NCI-H524 treated with DMSO at 0.1 percent for 48 hours (cell line): ENCODE measurements at places on chromosomes 11 and 22.

DNA sequence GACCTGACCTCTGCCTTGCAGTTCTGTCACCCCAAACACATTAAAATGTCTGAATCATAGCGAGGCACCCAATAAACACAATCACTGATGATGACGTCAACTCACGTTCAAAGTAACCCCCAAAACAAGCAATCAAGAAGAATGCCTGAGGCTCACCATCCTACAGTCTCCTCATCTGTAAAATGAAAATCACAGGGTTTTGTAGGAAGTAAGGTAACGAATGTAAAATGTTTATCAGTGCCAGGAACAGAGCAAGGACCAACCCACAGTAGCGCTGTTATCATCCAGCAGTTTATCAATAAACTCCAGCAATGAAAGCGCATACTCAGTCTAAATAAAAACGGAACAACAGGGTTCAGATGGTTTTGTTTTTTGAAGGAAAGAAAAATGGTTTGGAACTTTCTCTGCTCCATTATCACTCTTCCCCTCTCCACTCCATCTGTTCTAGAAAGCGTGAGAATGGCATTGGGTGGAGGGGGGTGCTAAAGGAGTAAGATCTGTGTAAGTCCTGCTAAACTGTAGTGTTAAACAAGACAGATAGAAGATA lies 110.5 kb downstream of the MICAL3 start:
- no peak for DNase-seq

DNA sequence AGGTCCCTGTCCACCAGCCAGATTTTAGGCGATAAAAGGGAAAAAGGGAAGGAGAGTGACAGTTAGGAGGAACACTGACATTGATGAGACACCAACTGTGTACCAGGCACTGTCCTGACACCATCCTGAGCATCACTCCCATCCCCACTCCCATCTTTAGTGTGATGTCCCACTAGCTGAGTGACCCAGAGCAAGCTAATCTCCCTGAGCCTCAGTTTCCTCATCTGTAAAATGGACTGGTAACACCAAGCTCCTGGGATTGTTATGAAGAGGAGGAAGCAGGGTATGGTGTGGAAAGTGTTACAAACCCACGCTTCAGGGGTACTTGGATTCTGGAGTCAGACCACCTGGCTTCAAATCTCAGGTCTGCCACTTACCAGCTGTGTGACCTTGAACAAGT lies 8.5 kb upstream of the P2RY6 start:
- DNase-seq = no peak

DNA sequence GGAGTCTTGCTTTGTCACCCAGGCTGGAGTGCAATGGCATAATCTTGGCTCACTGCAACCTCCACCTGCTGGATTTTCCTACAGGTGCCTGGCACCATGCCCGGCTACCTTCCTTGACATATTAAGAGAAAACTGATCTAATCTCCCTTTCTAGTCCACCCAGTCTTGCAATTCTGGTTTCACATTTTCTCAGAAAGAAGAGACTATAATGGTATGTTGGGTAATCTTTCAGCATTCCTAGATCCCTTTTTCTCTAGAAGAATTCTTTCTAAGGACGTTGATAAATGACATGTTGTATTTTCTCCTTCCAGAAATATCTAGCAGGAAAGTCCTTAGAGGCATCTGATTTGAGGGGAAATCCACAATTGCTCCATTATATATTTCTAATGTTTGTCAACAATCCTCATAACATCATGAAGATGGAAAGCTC lies 10.4 kb upstream of the HSPA8 start:
- no peak for DNase-seq

GRCh38 chr11:26974069-26974783 lies 19.7 kb upstream of the FIBIN start:
- DNase-seq = no peak

DNA sequence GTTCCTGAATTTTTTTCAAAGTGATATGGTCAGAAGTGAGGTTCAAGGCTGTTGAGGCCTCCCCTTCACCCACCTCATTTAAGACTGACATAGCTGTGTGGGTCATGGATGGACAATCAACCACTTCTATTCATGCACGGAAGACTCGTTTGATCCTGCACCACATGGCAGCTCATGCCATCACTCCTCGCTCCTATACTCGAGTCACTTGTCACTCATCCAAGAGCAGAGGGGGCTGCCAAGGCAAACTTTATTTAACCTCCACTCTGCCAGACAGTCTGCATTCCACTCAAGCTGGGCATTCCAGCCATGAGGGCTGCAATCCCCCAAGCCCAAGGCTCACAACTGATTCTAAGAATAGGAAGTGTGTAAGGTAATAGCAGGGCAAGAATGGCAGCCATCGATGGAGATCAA lies 34.1 kb downstream of the SNX19 start:
- DNase-seq = no peak

- no peak for DNase-seq
Observed at GRCh38 chr22:25013607-25014006, 61.1 kb downstream of the KIAA1671 start.

GRCh38 chr11:113072237-113072858 lies 111.1 kb downstream of the NCAM1 start:
- no peak for DNase-seq

- DNase-seq = no peak
Observed at GRCh38 chr11:129723146-129723760, 92.4 kb upstream of the TMEM45B start.

- DNase-seq = no peak
Observed at GRCh38 chr22:41576877-41577276, 12.8 kb downstream of the PMM1 start.

- DNase-seq = no peak
Observed at GRCh38 chr22:25165785-25166184, 33.9 kb upstream of the CRYBB3 start.

GRCh38 chr11:68988491-68988890 lies 7.7 kb upstream of the MRGPRD start:
- peak; percentile 53 for DNase-seq

DNA sequence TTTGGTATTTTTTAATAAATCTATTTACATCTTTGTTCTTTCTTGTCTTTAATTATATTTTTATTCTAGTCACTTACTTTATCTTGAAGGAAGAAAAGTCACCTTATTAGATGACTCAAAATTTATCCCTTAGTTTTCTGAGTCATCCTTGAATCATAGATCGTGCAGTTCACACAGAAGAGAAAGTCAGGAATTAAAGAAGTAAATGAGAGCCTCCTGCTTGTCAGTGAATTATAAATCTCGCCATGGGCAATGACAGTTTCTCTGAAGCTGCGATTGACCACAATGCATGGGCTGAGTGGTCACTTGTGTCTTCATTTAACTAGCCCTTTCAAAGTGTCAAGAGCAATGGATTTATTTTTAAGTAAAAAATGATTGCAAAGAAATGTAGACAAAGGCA lies 91.2 kb downstream of the LUZP2 start:
- no peak for DNase-seq

DNA sequence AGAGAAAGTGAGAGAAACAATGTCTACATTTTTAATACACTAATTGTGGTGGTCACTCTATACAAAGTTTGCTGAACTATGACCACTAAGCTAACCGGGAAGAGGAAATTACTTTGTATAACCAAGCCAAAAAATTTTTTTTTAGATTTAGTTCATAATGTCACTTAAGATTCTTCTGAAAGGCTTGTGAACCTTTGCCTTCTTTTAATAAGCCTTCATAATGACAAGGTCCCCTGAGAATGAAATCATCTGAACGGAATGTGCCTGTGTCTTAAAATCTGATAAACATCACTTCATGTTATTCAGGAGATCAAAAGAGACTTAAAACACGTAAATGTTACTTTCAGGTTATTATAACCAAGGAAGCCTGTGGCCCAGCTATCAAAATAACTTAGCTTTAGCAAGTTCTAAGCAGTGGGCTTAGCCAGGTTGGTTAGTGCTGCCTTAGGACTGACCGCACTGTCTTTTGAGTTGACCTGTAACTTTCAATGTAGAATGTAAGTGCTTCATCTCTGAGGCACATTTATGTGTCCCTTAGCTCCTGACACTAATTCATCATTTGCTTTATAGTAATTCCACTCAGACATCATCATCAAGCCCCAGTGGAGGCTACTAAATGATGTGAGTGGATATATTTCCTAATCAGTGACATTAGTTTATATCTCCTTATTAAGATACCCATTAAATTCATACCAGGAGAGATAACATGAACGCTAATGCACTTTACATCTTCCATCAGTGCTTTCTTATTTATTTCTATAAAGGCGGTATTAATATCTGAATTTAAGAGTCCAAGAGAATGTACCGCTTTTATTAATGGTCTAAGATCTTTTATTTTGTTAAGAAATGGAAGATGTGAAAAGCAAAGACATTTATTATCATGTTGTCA lies 122.5 kb downstream of the WNT11 start:
- DNase-seq = no peak

DNA sequence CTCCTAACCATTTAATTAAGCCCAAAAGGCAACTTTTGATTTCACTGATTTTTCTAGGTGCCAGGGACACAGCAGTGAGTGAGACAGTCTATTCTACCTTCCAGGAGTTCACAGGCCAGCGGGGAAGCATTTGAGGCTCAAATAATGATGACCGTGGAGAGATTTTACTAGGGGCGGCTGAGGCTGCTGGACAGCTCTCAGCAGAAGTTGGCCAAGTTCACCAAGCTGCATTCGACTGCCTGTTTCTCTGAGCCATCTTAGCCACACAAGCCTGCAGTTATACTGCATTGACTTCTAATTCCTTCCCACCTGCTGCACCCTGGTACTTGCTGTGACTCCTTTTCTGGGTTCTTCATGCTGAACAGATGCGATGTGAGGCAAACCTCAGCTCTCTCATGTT lies 168.9 kb upstream of the TBCEL start:
- no peak for DNase-seq

DNA sequence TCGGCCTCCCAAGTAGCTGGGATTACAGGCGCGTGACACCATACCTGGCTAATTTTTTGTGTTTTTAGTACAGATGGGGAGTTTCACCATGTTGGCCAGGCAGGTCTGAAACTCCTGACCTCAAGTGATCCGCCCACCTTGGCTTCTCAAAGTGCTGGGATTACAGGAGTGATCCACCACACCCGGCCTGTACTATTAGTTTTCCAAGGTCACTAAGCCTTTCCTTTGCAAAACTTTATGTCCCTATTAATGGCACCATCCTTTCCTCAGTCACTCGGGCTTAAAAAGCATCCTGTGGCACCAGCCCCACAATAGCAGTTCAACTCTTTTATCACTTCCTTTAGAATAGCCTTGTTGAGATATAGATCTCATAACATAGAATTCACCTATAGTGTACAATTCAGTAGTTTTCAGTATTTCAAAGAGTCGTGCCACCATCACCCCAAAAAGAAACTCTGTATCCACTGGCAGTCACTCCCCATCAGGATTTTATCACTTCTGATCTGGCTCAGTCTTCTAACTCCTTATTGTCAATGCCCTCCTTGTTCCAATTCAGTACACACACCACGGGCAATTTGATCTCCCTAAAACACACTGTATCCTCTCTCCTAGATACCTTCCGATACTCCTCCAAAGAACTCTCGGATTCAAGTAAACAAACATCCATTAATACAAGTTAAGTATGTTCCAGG lies 921 bp upstream of the BCL2L13 start:
- no peak for DNase-seq

DNA sequence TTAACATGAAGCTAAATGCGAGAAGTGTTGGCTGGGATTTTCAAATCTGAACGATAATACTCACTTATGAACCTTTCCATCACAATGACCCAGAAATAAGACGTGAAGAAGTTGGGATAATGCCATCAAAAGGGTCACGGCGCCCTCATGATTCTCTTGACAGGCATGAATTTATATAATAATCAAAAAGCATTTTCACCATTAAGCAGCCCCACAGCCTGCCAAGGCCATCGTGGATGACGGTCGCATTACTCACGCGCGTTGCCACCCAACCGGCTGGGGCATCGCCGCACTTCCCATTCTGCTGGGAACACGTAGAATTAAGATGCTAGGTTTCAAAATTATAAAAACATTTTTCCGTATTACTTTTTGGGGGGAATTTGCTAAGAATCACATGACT lies 18.9 kb upstream of the GAL start:
- no peak for DNase-seq

DNA sequence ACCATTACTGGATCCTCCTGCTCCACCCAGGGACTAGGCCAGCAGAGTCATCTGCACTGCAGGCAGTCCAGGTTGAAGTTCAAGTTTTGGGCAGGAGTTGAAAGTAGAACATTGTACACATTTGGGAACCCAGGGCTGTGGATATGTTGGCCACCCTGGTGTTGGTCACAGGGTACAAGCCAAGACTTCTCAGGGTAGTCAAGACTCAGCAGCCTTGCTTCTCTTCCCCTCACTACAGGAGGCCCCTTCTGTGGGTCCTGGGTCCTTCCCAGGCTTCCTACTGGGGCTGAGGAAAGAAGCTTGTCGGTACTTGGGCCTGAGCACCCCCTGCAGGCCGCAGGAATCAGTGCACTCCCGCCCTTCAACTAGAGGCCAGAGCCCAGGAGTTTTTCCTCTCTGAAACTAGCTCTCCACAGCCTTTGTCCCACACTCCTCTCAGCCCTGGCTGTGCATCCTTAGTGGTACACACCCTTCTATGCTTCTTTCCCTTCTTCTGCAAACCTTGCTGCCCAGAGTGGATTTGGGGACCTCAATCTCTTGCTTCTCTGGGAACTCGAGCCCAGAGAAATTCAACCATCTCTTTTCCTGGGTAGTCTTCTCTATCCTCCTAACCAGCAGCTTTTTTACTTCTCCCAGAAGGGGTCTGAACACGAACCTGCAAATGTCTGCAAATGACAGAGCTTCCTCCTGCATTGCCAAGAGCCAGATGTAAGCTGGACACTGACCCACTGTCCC lies 2.6 kb upstream of the HPX start:
- no peak for DNase-seq

DNA sequence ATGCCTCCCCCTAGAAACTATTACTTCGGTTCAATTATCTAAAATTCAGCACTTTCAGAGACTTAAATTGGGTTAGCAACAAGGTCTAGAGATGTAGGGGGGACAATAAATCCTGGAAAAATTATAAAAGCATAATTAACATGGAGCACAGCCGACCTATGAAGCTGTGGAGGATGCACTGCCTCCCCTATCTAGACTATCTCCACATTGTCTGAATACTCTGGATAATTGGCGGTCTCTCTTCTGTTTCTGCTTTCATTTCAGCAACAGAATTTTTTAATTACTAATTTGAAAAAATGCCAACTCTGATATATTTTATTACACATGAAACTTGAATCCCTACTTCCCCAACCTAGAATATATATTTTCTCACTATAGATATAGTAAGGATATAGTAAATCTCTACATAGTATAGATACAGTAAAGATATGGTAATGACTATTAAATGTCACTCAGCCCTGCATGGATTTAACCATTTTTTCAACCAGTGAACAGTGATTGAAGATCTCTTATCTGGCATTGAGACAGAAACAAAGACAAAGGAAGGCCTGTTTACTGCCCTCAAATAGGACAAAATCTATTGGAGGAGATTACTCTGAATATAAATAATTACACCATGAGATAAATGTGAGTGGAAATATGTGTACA lies 157.6 kb downstream of the BLID start:
- no peak for DNase-seq
